ENCODE measurements at places on chromosomes 11 and 22.

- no peak for DNase-seq
Measured at GRCh38 chr11:114478001-114478410, 38.7 kb downstream of the REXO2 start.

DNA sequence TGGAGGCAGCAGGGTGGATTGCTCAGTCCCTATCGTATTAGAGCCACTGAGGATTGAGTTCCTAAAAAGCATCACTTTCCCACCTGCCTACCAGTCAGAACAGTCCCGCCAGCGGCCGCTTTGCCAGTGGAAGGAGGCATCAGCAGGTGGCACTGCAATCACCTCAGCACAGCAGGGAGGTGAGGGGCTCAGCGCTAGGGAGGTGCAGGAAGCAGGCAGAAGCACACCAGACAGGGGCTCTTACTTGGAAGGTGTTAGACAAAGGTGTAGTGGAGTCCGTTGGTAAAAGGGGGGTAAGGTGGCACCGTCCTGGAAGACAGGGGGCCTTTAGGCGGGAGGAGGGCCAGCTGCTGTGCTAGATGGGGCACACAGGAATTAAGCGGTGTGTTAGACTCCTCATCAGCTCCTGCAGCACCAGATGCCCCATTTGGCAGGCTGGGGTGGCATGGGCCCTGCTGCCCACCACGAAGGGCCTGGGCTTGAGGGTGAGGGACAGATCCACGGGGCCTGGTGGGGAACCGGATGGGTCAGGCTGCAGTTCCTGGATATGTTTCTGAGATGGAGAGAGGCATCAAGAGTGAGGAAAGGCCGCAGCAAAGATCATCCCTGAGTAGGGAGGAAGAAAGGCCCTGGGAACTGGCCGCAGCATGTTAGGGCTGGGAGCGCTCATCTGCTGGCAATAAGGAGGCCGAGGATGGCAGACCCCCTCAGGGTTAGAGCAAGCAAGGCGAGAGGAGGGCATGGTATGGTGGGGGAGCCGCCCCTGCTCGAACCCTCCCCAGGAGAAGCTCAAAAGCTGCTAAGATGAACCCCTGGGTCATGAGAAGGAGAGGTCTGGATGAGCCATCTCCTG is 42.5 kb downstream of the C11orf58 start:
- DNase-seq, result no peak

- DNase-seq, result no peak
Measured at GRCh38 chr11:37323843-37324242, 725.8 kb upstream of the RAG2 start.

DNA sequence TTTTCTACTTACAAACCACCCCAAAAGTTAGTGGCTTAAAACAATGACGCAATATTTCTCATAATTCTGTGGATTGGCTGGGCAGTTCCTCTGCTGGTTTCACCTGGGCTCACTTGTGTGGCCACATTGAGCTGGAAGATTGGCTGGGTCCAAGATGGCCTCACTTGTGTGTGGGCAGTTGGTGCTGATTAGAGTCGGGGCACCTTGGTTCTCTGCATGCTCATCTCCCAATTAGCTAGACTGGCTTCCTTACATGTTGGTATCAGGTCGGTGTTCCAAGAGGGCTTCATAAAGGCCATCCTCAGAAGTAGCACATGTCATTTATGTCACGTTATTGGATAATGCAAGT is 12.5 kb downstream of the MAML2 start:
- no peak for DNase-seq

DNA sequence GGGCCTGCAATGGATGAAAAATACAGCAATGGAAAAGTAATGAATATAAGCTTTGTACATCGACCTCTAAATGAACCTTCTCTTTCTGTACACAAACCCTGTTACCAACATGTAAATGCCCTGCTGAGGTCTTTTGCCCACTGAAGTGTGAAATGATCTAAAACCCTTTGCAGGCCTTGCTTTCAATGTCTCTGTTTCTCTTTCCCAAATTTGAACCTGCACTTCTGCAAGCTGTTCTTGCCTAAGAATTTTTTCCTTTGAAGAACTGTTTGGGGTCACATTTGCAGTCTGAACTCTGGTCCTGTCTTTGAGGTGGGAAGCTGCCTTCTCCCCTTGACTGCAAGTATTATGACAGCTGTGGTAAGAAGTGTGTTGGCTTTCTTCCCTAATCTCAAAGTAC is 1237.1 kb downstream of the FAM181B start:
- no peak for DNase-seq

DNA sequence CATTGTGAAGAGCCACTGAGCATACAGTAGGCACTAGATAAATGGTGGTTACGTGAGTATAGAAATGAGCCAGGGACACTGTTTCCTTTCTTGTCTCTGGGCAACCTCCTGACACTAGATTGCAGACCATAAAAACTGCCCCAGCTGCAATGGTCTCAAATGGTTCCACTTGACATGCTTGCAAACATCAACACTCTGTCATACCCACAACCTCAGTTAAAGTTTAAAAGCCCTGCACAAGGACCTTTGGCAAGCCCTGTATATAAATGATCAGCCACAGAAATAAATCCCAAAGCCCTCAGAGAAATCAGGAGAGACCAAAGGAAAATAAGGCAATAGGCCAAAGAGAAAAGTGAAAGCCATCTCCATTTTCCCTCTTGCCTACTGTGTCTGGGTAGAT is 20.7 kb downstream of the PLEKHA7 start:
- no peak for DNase-seq

DNA sequence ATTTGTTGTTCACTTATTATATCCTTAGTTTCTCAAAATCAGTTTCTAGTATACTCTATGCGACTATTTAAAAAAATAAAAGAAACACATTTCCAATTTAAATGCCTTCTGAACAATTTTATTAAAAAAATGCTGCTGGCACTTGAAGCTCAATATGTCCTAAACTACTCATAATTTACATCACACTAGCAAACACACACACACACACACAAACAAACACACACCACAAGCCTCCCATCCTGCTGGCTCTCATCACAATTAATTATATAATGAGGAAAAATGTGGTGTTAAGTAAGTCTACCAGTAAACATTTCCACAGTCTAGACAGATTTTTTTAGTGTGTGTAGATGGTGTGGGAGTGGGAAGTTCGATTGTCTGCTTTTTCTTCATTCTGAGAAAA is 350.3 kb downstream of the AASDHPPT start:
- DNase-seq, result no peak

DNA sequence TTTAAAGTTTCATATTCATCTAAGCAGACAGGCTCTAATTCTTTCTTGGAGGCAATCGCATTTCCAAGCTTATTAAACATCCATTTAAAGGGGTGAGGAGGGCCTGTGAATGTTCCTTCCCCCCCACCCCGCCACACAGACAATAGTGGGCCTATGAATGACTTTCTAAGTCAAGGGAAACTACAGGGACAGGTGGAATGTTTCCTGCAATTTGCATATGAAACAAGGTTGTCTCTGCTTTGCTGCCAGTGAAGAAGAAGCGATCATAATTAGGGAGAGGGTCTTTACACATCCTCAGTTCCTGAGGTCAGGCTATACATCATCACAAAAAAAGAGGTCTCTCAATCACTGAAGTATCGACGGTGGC is 127.9 kb upstream of the OPCML start:
- no peak for DNase-seq

GRCh38 chr22:36197065-36197440 is 4.6 kb downstream of the APOL4 start:
- peak; percentile 58 for DNase-seq

DNA sequence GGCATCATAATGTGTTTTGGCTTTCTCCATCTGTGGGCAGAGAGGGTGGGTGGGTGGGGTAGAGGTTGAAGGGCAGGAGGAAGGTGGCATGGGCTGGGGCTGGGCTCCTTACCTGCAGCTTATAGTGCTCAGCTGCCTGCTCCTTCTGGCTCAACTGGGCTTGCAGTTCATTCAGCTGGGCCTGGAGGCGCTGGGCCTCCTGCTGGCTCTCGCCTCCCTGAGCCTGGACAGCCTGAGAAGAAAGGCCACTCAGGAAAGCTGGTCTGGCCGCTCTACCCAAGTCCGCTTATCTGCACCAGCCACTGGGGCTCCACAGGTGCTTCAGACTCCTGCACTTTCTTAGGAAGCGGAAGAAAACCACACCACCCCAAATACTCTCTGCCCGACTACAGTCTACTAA is 10.4 kb downstream of the IL18BP start:
- no peak for DNase-seq

GRCh38 chr11:134229126-134229790 is 4.8 kb downstream of the VPS26B start:
- no peak for DNase-seq

- no peak for DNase-seq
Measured at GRCh38 chr22:29103121-29103520, 30.3 kb downstream of the KREMEN1 start.

GRCh38 chr11:134543241-134543640 is 131.2 kb upstream of the B3GAT1 start:
- DNase-seq, result no peak

GRCh38 chr11:7570938-7571521 is 57.2 kb downstream of the PPFIBP2 start:
- DNase-seq, result no peak

GRCh38 chr22:20571078-20571503 is 63.7 kb downstream of the MED15 start:
- no peak for DNase-seq

DNA sequence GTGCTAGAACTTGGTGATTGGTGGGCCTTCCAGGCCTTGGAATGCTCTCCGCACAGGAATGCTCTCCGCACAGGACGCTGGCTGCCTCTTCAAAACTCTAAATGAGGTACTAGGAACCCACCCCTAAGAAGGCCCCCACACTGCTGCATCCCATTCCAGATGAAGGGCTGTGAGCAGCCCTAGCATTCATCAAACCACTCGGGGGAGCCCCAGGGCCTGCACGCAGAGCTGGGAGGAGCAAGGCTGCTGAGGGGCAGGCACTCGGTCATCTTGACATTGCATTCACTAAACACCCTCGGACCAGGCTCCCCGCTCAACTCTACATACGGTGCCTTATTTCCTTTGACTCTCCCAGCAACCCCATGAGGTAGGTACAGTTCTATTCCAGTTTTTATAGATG is 49.2 kb upstream of the EMID1 start:
- peak; percentile 30 for DNase-seq

DNA sequence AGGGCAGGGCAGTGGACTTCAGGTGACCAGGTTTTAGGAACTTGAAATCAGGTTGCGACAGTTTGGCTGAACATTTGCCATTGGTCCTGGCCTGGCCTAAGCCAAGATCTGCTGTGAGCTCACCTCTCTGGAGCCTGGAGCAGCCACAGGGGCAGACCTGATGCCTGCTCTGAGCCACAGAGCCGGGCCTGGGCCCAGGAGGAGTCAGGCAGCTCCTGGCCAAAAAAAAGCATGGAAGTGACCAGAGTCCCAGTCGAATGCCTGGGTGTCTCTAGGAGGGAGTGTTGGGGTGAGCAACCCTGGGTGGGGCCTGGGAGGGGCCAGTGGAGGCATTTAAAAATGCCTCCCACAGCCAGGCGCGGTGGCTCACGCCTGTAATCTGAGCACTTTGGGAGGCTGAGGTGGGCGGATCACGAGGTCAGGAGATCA is 6.0 kb upstream of the OMP start:
- no peak for DNase-seq

DNA sequence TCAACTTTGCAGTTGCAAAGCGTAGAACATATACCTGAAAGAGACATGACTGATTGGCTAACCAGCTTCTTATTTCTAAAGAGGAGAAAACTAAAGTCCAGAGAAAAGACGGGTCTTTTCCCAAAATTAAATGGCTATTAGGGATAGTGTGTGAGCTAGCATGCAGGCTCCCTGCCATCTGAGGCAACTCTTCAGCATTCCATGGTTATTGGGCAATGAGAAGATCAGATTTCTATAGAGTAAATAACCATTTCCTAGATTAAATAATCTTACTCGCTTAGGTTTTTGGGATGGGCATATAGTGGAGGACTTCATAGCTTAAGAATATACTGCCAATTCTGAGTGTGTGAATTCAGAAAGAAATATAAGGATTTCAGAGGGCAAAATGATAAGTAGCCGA is 95.0 kb downstream of the PDHX start:
- DNase-seq, result peak; percentile 39

GRCh38 chr22:19595532-19595931 is 71.3 kb upstream of the CLDN5 start:
- no peak for DNase-seq

All from cardiac muscle cell (in vitro differentiated cells and primary cell).